ENCODE measurements at places on chromosomes 7 and 10.

- DNase-seq = no peak
These were observed 192.8 kb upstream of the AKR1E2 start for GRCh38 chr10:4633186-4633585.

- DNase-seq = no peak
These were observed 31.1 kb downstream of the NET1 start for GRCh38 chr10:5443429-5443828.

DNA sequence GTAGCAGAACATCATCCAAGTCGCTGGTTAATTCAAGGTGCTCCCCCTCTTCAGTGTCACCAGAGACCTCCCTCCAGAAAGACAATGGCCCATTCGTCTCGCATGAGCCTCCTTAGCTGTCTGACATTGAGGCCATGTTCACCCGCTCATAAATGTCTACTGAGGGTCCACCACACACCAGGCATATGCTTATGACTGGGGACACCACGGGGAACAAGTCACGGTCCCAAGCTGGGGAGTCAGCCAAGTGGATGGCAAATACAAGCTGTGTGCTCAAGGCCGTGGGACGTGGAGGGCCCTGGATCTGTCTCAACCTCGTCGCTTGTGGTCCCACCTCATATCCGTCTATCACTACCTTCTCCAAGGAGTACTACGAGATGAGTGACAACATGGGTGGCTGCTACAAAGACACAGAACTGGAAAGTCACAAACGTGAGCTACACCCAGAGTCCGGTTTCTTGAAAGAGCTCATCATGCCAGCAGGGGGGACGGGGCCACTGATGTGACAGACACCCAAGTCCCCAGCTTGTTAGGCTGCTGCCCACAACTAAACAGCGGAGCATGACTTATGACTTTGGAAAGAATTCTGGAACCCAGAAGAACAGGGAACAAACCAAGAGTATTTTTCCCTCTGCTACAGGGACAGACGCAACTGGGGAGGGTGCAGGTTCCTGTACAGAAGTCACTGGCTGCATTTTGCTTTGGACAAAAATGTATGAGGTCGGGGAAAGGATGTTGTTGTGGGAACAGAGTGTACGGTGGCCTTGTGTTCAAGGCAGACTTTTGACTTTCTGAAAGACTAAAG is 189.6 kb downstream of the COBL start:
- DNase-seq = no peak

GRCh38 chr7:15720849-15721471 is 34.5 kb upstream of the MEOX2 start:
- DNase-seq = no peak

DNA sequence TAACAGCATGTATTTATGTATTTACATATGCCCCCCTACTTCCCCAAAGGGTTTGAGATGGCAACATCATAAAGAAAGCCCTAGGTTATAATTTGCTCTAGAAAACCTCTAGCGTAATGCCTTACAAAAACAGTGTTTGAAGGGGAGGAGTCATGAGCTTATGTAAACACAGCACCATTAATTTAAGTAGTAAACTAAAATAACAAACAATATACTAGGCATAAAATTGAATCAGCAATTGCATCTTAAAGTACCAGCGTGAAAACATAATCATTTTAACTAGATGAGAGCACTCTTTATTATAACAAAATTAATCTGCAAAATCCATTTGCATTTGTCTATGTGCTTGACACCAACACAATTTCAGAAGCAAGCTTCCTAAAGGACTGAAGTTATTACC is 507.2 kb upstream of the NRP1 start:
- DNase-seq = no peak

GRCh38 chr10:11183015-11183414 is 165.3 kb downstream of the CELF2 start:
- no peak for DNase-seq

GRCh38 chr10:118017850-118018249 is 28.9 kb downstream of the RAB11FIP2 start:
- DNase-seq = no peak

- peak; percentile 64 for DNase-seq
These were observed 1.4 kb upstream of the PODXL start for GRCh38 chr7:131557652-131558385.

GRCh38 chr7:111059833-111060232 is 31.1 kb upstream of the LRRN3 start:
- no peak for DNase-seq

DNA sequence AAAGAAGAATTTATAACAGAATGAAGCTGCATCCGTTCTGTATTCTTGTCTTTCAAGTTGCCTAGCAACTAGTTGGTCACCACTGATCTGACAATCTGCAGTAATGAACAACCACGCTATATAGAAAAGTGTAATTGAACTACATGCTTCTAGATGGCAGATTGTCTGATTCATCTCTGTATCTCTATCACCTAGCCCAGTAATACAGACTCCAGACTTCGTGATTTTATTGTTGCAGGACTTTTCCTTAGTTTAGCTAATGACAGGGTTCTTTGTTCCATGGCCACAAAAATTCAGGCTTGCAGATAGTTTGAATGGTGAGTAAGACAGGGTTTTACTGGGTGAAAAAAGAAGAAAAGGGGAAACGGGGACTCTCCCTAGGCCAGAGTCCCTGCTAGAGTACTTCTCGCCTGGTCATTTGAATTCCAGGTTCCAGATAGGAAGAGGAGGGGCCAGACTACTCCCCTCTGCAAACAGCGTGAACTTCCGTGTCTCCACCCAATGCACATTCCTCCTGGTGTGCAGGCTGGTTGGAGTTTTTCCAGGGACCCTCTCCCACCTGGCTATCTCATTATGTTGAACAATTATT is 45.9 kb downstream of the COL1A2 start:
- no peak for DNase-seq

DNA sequence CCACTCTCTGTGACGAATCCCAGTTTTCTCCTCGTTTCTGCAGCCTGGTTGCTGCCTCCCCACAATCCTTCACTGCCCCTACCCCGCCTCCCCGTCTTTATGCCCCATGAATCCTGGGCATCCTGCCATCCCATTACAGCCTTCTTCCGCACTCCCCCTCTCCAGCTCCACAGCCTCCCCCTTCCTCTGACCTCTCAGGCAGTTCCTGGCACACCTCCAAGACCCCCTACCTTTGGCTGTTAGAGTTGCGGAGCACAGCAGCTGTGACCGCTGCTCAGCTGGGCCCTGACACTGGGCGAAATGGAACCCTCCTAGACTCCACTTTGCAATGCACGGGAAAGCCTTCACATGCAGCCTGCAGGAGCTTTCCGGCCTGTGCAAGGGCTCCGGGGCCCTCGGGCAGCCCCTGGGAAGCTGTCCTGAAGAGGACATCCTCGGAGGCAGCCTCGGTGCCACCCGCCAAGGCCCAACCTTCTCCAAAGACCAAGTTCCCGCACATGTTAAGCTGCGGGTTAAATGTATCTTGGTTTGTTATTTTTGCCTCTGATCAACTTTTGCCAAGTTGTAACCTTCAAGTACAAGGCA is 400.7 kb upstream of the MKI67 start:
- peak; percentile 81 for DNase-seq

GRCh38 chr10:131841131-131841660 is 59.6 kb upstream of the PPP2R2D start:
- no peak for DNase-seq

DNA sequence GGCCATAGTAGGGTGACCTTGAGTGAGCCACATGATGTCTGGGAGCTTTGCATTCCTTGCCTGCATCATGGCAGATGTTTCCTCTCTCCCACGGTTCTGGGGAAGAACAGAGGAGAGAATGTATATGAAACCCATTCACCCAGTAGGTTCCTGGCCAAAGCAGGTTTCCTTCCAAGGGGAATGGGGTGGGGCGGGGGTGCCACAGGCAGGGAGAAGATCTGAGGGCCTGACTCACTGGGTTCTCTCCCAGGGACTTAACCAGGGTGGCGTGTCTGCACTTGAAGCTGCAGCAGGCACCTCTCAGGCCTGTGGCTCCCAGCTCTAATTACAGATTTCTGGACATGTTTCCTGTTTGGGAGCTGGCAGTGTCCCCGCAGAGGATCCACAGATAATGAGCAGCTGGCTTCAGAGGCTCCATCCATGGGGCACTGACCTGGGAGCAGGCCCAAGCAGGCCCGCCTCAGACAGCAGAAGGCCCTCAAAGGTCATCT is 50.2 kb upstream of the ZMIZ1 start:
- DNase-seq = peak; percentile 54

GRCh38 chr10:97782455-97783228 is 10.8 kb upstream of the SFRP5 start:
- no peak for DNase-seq

DNA sequence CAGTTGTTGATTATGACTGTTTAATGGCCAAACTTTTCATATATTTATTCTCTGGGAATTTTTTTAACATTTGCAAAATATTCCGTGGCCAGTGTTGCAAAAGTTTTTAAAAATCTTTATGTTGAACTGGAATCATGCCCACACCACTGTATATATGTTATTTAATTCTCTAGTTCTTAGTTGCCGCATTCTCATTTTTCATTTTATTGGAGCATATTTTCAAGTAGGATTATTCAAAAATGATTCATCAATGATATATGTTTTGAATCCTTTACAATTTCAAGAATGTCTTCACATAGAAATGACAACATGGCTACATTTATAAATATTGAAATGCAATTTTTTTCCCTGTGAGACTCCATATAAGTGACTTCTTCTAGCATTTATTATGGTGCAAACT is 188.6 kb upstream of the LRRTM3 start:
- DNase-seq = no peak

DNA sequence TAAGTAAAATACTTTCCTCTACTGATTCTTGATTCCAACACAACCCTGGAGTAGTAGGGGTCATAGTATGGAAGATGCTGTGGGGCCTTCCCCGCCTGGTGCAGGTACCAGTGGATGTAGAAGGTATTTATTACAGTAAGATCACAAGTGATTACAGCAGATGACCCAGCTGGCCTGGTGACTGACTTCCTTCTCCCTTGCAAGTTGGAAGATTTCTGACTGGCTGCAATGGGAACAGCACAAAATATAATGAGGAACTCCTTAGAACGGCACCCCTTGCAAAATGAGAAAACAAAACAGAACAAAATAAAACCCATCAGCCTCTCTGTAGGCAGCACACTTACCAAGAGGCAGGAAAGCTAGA is 61.7 kb upstream of the TARP start:
- DNase-seq = no peak

DNA sequence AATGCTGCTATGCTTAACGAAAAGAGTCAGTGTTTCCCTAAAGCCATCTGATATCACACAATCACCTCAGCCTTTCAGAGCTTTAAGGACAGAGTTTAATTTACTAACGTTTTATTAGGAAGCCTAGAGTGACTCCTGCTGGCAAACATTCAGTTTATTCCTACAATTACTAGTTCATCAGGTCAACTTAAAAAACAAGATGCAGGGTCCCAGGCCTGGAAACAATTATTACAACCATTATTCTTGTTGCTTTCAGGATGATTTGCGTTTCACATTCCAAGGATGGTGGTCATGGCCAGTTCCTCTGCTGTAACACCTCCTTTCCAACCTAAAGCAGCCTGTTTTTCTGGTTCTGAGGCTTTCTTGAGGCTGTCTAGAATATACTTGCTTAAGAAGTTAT is 1.5 kb upstream of the FAM53B start:
- no peak for DNase-seq

- DNase-seq = no peak
These were observed 34.0 kb downstream of the MINDY4 start for GRCh38 chr7:30805081-30805691.

- no peak for DNase-seq
These were observed 138.9 kb upstream of the SVIL start for GRCh38 chr10:29773675-29774091.

- DNase-seq = no peak
These were observed 271.4 kb downstream of the TSPAN12 start for GRCh38 chr7:120586571-120586970.

- no peak for DNase-seq
These were observed 68.2 kb downstream of the PFKFB3 start for GRCh38 chr10:6270951-6271350.

DNA sequence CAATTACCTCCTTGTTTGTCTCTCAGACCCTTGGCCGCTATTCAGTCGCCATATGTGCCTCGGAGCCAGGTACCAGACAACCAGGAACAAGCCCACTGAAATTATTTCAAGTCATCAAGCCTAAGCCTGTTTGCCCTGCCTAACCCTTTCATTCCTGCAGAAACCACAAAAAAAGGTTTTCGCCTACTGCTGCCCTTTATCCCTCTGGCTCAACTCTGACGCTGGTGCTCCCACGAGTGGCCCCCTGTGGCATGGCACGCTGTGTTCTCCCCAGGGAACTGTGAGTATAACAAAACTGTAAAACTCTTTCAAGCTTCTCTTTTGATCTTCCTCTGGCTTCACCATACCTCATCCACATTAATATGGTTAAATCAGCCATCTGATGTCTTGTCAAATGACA is 215.7 kb upstream of the CDC14C start:
- DNase-seq = no peak

- peak; percentile 64 for DNase-seq
These were observed 397.9 kb downstream of the TNS3 start for GRCh38 chr7:47183862-47184590.

DNA sequence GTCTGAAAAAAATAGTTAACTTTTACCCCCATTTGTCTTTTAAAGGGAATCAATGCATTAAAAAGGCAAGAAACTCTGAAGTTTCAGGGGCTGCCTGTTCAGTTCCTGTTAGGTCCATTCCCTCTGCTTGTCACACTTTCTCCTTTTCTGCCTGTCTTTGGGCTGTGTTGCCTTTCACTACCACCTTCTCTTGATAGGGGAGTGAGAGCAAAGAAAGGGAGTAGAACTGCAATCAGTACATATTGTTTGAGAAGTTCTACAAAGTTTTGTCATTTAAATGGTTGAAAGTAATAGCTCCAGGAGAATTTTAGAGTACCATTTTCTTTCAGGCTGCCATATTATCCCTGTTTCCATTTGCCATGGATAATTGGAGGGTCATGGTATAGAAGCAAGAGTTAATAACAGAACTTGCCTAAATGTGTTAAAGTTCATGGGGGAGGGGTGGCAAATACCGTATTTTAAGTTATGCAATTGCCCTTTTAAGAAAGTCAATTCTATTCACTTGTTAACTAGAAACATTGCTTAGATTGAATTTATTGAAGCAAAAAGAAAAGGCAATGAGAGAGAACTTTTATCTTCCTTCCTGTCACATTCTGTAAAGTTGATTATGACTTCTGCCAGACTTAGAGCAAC is 38.6 kb downstream of the MPLKIP start:
- no peak for DNase-seq

GRCh38 chr7:47648275-47648925 is 66.5 kb upstream of the TNS3 start:
- DNase-seq = no peak

- DNase-seq = no peak
These were observed 812 bp upstream of the IDE start for GRCh38 chr10:92574548-92575261.

GRCh38 chr7:82745117-82745516 is 301.5 kb upstream of the CACNA2D1 start:
- no peak for DNase-seq

DNA sequence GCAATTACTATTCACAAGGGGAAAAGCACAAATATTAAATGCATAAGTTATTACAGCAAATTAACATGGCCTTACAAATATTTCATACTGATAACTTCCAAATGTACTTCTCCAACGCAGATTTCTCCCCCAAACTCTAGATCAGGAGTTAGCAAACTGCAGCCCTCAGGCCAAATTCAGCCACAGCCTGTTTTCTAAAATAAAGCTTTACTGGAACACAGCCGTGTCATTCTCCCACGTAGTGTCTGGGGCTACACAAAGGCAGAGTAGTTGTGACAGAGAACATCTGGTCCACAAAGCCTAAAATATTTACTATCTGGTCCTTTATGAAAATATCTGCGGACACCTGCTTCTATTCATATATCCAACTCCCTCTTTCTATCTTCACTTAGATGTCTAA is 151.8 kb upstream of the AHR start:
- no peak for DNase-seq

Data from left hindlimb (tissue), 1 donor.